ENCODE measurements at places on chromosomes 7 and 10.

DNA sequence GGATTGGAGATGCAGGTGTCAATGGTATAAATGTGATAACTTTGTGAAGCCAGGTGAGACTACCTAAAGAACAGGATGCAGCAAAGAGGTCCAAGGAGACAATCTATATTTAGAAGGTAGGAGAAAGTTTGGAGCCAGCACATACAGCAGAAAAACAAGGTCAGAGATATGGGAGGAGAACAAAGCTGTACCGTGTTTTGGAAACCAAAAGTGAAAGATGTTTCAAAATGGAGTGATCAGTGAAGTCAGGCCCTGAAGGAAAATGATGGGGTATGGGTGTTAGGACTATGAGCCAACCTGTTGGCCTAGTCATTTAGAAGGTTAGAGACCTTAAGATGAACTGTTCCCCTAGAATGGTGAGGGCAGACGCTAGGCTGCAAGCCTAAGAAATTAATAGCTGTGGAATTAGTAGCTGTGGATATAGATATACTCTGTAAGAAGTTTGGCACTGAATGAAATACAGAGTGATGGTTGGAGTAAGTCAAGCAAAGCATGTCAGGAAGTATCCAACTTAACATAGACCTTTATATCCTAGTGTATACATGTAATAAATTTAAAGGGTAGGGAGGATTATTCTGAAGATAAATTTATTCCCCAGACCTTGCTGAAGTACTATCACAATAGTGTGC, 149.8 kb upstream of the WNT16 start:
- no peak for DNase-seq

GRCh38 chr10:2887391-2888070, 179.8 kb upstream of the PFKP start:
- DNase-seq: no peak

- DNase-seq: no peak
Observed at GRCh38 chr7:63067897-63068585, 930.6 kb upstream of the ZNF722 start.

DNA sequence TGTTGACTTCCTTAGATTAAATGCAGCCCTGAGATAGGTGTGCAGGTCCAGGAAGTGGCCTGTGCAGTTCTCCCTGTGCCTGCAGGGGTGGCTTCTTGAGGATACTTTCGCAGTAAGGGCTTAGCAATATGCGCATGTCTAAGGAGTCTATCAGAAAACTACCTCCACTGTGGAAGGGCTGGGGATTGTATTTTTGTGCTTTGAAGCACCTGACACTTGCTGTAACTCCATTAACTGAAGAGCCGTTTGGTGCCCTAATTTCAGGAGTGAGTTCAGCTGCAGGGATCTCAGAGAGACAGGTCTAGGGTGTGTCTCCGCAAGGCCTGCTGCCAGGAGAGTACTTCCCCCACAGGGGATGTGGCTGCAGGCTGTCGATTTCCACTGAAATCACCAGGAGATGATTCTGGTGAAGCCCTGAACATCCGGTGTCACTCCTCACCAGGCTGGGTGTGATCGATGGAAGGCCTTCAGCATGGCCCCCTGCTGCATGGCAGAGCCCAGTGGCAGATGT, 35.5 kb downstream of the IKZF1 start:
- DNase-seq: no peak

- no peak for DNase-seq
Observed at GRCh38 chr10:114801411-114801813, 20.2 kb upstream of the FHIP2A start.

GRCh38 chr10:96863922-96864543, 31.9 kb downstream of the LCOR start:
- no peak for DNase-seq

GRCh38 chr7:146773506-146773905, 656.9 kb downstream of the CNTNAP2 start:
- DNase-seq: no peak

- DNase-seq: no peak
Observed at GRCh38 chr10:114000457-114001010, 43.1 kb upstream of the ADRB1 start.

- DNase-seq: no peak
Observed at GRCh38 chr10:79223091-79224048, 123.9 kb upstream of the PPIF start.

GRCh38 chr7:50268990-50269389, 35.5 kb upstream of the IKZF1 start:
- no peak for DNase-seq

- no peak for DNase-seq
Observed at GRCh38 chr7:78165454-78165853, 366.9 kb downstream of the PHTF2 start.

- no peak for DNase-seq
Observed at GRCh38 chr7:114112806-114113205, 194.0 kb upstream of the PPP1R3A start.
